ENCODE measurements at places on chromosomes 13 and 19. TPM values are rescaled to one million over a fixed set of nuclear protein-coding genes. Genes with fewer than 3 reads are reported as not detected.

- DNase-seq: no peak
- H3K4me3 ChIP-seq: no peak overlapping the region
- no peak overlapping the region for H3K27ac ChIP-seq
- H3K27me3 ChIP-seq: no peaks in the 10 kb centered on the region
- no peaks in the 10 kb centered on the region for H3K4me1 ChIP-seq
Measured at GRCh38 chr19:30546332-30546731, 174.1 kb downstream of the ZNF536 start.

- H3K4me1 ChIP-seq: no peaks in the 10 kb centered on the region
- H3K4me3 ChIP-seq: no peak overlapping the region
- DNase-seq: no peak
- no peak overlapping the region for H3K27ac ChIP-seq
- peaks cover 11% of the 10 kb centered on the region for H3K27me3 ChIP-seq
Measured at GRCh38 chr13:29605860-29606526, 10.5 kb upstream of the SLC7A1 start.

DNA sequence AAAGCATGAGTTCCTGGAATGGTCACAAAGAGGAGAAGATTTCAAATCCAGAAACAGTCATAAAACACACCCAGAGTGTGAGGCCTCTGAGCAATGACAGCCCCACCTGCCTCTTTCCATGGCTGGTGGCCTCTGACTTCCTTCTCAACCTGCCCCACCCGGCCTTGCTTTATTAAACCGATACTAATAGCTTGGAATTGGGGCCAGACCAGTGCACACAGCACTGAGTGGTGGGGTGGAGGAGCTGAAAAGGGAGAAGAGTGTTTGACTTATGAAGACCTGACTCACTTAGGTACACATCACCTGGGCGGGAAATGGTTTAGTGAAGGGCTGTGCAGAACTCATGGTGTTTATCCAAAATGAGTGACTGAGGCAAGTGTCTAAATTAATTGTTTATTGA is 20.7 kb upstream of the CEACAM6 start:
- H3K36me3 ChIP-seq: no peaks in the 10 kb centered on the region
- H3K4me3 ChIP-seq: no peak overlapping the region
- H3K4me1 ChIP-seq: peaks cover 6% of the 10 kb centered on the region
- DNase-seq: no peak

DNA sequence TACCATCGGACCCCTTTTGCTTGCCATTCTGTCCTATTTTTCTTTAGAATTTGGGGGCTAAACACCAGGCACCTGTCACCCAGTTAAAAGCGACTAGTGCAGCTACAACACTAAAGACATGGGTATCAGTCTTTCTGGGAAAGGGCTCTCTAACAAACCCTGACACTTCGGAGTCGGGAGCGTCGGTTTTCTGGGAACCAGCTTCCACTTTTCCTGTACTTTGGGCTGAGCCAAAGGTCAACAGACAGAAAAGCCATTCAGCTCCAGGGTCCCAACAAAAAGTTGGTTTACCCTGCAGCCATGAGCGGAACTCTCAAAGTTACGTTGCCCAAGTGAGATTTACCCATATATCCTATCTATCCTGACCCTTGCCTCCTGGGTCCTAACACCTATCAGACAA is 337.0 kb upstream of the SLITRK5 start:
- H3K4me3 ChIP-seq: no peak overlapping the region
- no peak overlapping the region for H3K27ac ChIP-seq
- H3K4me1 ChIP-seq: no peaks in the 10 kb centered on the region
- H3K27me3 ChIP-seq: no peaks in the 10 kb centered on the region

GRCh38 chr13:113122550-113123225 is at the start of gene F10:
TSS of gene F10 (plus strand) at chr13:113122799. CDS start at chr13:113122856, 57 bp downstream.
- no peaks in the 10 kb centered on the region for H3K4me1 ChIP-seq
- peaks cover 48% of the 10 kb centered on the region for H3K27me3 ChIP-seq
- H3K27ac ChIP-seq: no peak within 1 kb of the TSS
- no peaks in the 10 kb centered on the region for H3K36me3 ChIP-seq

- H3K27ac ChIP-seq: no peak overlapping the region
- peaks cover 6% of the 10 kb centered on the region for H3K4me1 ChIP-seq
Measured at GRCh38 chr13:26927511-26927910, 166.9 kb upstream of the GPR12 start.

GRCh38 chr13:55437162-55437561 is 1703.6 kb upstream of the PRR20A start:
- H3K4me3 ChIP-seq: no peak overlapping the region
- no peak for DNase-seq
- no peaks in the 10 kb centered on the region for H3K36me3 ChIP-seq
- no peaks in the 10 kb centered on the region for H3K27me3 ChIP-seq

- peaks cover 23% of the 10 kb centered on the region for H3K4me1 ChIP-seq
- no peak for DNase-seq
- peak overlapping the region; percentile 69 for H3K4me3 ChIP-seq
- no peaks in the 10 kb centered on the region for H3K36me3 ChIP-seq
Measured at GRCh38 chr13:25738342-25739196, 313.2 kb downstream of the SHISA2 start.

DNA sequence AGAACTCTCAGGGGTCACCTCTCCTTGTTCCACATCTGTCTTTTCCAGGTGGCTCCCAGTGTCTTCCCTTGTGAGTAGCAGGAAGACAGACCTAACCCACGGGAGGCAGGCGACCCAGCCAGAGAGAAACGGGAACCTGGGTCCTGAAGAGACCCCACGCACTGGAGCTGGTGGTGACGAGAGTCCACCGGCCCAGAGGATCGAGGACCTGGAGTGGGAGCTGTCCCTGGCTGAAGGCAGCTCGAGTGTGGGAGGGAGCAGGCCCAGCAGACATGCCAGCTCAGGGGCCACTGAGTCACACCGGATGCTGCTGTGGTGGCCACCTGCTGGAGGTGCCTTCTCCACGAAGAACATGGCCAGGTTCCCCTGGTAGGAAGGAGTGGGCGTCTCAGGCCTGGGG is 66.5 kb upstream of the ATP12A start:
- no peaks in the 10 kb centered on the region for H3K27me3 ChIP-seq
- H3K27ac ChIP-seq: no peak overlapping the region
- no peak overlapping the region for H3K4me3 ChIP-seq
- DNase-seq: no peak

GRCh38 chr13:98222816-98223215 is 45.7 kb upstream of the RNF113B start:
- no peaks in the 10 kb centered on the region for H3K36me3 ChIP-seq
- DNase-seq: no peak
- no peak overlapping the region for H3K27ac ChIP-seq
- no peaks in the 10 kb centered on the region for H3K4me1 ChIP-seq
- no peak overlapping the region for H3K4me3 ChIP-seq

GRCh38 chr13:47671776-47672175 is 329.3 kb downstream of the SUCLA2 start:
- no peak for DNase-seq
- H3K4me1 ChIP-seq: no peaks in the 10 kb centered on the region
- no peaks in the 10 kb centered on the region for H3K36me3 ChIP-seq
- peaks cover 1% of the 10 kb centered on the region for H3K27me3 ChIP-seq
- no peak overlapping the region for H3K27ac ChIP-seq

DNA sequence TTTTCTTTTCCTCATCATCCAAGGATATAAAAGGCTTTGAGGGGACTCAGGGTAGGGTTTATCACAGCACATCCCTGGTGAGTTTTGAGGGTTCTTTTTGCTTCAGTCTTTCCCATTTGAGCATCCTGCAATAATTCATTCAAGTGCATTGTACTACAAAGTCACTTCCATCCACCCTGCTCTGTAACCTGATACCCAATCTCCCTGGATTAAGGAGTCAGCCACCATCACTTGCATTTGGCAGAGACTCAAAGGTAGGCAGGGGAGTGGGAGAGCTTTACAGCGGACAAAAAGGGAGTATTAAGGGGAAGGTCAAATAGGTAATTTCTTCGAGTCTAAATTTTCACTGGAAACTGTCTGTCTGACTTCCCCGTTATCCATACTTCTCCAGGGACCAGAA is 216.1 kb upstream of the TMTC4 start:
- no peaks in the 10 kb centered on the region for H3K36me3 ChIP-seq

GRCh38 chr13:22091222-22091970 is 420.5 kb downstream of the FGF9 start:
- H3K36me3 ChIP-seq: peaks cover 6% of the 10 kb centered on the region
- H3K4me1 ChIP-seq: no peaks in the 10 kb centered on the region
- no peak for DNase-seq
- no peak overlapping the region for H3K4me3 ChIP-seq
- H3K27ac ChIP-seq: no peak overlapping the region

DNA sequence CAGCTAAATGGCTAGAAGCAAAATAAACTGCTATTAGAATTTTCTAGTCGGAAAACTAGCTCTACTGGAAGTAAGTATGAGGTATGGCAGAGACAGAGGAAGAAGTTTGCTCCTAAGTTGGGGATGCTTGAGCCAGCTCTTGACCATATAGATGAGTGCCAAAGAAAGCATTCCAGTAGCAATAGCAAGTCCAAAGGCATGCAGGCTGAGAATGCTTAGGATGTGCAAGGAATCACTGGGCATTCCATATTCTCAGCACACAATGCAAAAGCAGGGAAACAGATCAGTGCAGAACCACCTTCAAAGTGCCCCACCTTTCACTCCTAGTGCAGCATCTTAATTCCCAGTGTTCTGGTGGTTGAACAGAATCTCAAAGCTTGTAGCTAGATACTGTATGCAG is 32.9 kb downstream of the SERTM1 start:
- no peak overlapping the region for H3K4me3 ChIP-seq
- peaks cover 6% of the 10 kb centered on the region for H3K27me3 ChIP-seq
- DNase-seq: no peak
- H3K4me1 ChIP-seq: no peaks in the 10 kb centered on the region
- no peak overlapping the region for H3K27ac ChIP-seq
- H3K36me3 ChIP-seq: no peaks in the 10 kb centered on the region

GRCh38 chr13:59721926-59722910 is 441.5 kb downstream of the DIAPH3 start:
- H3K36me3 ChIP-seq: no peaks in the 10 kb centered on the region
- no peak for DNase-seq
- H3K27ac ChIP-seq: peak overlapping the region; percentile 5
- no peaks in the 10 kb centered on the region for H3K4me1 ChIP-seq
- no peak overlapping the region for H3K4me3 ChIP-seq

SHISA2 gene
- total RNA-seq: 1.1 TPM

VSTM2B gene
- not detected for total RNA-seq

PTH2 gene
- total RNA-seq: not detected

GRIN3B gene
- total RNA-seq: not detected

Measured in naive thymus-derived CD8-positive, alpha-beta T cell (primary cell).